ENCODE measurements at places on chromosomes 1 and 21.
A peak's percentile ranks its signal among the peaks of the same experiment; 100 is the strongest.

GRCh38 chr1:46810596-46810995 is 11.8 kb downstream of the CYP4B1 start:
- DNase-seq = no peak

- peak; percentile 97 for DNase-seq
These were observed 4.8 kb downstream of the FAAP20 start for GRCh38 chr1:2189459-2190425.

DNA sequence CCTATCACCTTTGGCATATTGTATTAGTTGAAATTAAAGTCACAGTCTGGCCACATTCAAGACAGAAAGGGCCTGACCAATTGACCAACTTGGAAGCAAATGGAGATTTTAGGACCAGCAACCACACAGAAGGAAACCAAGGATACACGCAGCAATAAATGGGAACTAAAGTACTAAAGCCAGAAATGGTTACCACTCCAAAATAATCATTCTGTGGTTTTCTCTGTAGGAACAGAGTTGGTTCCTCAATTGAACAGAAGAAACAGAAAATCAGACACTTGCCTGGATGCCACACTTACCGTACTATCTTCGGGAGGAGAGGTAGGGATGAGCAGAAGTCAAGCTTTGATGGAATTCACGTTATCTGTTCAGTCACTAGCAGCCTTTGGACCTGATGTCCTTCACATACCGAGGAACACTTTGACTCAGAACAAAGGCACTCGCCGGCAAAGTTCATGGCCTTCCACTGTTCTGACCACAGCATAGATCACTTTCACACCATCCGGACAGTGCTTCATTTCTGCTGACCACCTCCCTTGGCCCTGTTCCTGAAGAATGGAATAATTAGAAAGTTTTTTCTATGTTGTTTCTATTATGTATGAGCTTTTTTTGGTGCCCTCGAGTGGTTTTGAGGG is 96.9 kb downstream of the LPAR3 start:
- DNase-seq = peak; percentile 69

DNA sequence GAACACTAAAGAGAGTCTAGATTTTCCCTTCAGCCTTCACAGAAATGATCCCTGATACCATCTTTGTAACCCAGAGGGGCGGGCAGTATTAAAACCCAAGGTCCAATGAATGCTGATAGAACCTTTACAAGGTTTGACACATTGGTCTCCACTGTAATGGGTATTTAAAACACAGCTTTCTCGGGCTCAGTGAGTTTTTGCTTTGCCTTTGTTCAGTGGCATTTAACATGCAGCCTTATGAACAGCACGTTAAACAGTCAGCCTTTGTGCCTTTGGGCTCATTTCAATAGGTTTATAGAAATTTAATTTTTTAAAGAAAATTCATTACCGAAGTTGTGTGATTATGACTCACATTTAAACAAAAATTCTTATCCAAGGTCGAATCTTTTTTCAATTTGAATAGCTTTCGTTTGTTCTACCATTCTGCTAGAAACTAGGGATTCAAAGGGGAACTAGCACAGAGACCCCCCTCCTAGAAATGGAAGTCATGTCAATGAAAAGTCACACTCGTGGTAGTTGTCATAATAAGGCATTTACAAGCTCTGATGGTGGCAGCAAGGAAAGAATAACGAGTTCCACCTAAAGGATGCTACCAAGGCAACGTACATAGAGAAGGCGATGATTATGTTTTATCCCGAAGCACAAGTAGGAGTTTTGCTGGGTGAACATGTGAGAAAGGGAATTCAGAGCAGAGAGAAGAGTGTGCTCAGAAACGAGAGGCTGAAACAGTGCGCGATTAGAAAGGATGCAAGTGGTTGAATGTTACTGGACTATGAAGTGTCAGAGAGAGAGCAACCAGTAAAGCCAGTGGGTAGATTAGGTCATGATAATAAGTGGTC is 66.2 kb downstream of the SGIP1 start:
- DNase-seq = no peak

- peak; percentile 73 for DNase-seq
These were observed 3.6 kb upstream of the SPSB1 start for GRCh38 chr1:9289090-9289534.

DNA sequence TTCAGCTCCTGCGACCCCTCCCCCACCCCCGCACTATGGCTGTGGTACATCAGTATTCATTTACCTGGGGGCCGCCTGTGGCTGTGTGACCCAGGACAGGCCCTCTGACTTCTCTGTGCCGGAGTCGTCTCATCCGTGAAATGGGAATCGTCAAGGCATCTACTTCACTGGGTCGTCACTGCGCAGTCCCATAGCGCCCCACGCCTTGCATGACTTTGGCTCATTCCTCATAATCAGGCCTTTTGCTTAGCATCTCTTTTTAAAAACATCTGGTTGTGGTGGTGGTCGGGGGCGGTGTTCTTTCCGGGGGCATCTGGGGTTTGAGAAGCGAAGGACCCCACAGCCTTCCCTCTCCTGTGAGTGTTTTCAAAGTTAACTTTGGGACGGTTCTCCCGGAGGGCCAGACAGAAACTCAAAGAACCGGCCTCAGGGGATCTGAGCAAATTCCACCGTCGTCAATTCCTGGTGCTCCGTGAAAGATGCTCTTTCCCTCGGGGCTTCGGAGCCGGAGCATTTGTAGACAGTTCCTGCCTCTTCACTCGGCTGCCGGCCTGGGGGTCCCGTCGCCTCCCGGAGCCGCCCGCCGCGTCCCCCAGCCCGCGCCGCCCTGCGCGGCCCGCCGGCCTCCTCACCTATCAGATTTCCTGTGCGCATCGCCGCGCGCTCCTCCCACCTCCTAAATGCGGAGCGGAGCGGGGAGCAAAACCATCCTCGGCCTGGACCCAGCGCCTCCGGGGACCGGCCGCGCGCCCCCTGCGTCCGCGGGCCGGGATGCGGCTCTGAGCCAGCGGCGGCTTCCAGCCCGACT is at the start of gene B3GALT5:
Gene B3GALT5, plus strand, starts transcription at position 708 of the 808 bp plus-strand sequence. CDS start 47,620 bp downstream, outside the sequence.
- DNase-seq = peak; percentile 35

GRCh38 chr21:37700641-37701202 is 215.5 kb downstream of the KCNJ6 start:
- DNase-seq = peak; percentile 84

- DNase-seq = no peak
These were observed 112.4 kb downstream of the PIK3R3 start for GRCh38 chr1:46020010-46020409.

GRCh38 chr1:170929412-170929834 is 5.9 kb upstream of the MROH9 start:
- no peak for DNase-seq

GRCh38 chr1:197440715-197441114 is 172.7 kb downstream of the CRB1 start:
- DNase-seq = no peak

- DNase-seq = peak; percentile 61
These were observed 19.5 kb downstream of the KIF17 start for GRCh38 chr1:20698195-20698910.

DNA sequence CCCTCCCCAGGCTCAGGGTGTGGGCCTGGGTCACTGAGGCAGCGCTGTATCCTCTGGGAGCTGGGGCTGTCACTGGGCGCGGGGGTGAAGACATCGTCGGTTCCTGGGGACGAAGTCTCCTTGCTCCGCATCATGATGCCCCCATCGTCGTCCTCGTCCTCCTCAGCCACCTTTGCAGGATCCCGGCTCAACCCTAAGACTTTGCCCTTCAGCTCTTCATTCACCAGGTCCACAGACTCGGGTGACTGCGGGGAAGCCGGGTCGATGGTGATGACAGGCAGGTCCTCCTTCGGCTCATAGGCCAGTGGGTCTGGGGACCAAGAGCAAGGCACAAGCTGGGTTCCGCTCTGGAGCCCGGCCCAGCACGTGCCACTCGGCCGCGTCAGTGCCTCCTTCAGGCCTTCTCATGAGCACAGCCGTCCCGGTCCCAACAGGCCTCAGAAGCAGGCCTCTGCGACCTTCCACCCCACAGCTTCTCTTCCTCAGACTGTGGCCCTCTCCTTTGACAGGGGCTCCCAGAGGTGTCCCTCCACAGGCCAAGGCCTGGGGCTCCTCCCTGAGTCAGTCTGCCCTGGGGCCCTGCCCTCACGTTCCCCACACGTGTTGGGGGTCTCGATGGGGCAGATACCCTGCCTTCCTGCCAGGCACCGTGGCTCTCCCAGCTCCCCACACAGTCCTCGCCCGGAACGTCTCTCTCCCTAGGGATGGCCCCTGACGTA is 54.4 kb downstream of the SLC9A1 start:
- DNase-seq = no peak

- no peak for DNase-seq
These were observed 32.9 kb downstream of the HSF2BP start for GRCh38 chr21:43626390-43626789.

DNA sequence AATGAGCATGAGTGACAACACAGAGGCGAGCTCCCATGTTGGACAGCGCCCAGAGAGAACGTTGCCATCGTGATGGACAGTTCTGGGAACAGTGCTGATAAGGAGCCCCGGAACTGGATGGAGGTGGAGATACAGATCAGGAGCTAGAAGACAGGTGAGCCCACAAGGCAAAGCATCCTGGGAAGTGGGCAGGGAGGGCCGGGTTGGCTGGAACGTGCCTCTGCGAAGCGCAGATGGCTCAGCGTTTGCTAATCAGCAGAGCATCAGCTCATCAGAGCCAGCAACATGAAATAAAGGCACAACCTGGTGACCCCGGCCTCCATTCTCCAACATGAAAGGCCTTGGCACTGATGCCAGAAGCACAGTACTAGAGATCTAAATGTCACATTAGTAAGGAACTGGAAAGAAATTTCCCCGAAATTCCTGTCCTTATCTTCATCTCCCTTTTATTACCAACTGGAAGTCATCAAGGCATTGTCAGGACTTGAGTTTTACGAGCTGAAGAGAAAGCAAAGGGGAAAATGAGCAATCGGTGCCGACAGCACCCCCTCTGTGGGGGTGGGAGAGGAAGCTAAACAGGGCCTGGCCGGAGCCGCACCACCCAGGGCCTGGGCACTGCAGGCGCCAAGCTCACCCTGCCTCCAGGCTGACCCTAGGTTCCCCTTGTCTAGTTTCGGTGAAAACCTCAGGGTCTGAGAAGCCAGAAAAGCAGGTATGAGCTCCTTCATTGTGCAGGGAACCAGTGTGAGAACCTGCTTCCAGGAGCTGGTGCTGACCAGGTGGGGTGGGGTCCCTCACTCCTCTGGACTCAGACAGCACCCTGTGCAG is 19.9 kb downstream of the ABCA4 start:
- DNase-seq = peak; percentile 13

Data from kidney tubule cell (primary cell).